AG08396 (cell line): ENCODE measurements at places on chromosomes 12 and 14.

DNA sequence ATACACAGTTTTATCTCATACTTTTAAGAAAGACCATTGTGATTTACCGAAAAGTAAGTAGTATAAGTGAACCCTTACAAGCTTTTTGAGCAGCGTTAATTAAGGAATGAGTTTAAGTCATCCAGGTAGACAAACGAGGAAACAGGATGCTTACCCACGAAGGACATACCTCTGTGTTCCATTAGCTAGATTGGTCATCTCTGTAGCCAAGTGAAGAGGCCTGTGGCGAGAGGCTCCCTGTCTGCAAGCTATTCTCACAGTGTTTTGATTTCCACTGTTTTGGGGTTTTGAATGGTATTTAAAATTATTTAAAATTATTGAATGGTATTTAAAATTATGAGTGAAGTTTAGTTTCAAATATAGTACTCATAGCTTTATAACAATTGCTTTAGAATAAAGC, 342.1 kb upstream of the RGS6 start:
- DNase-seq, result no peak

DNA sequence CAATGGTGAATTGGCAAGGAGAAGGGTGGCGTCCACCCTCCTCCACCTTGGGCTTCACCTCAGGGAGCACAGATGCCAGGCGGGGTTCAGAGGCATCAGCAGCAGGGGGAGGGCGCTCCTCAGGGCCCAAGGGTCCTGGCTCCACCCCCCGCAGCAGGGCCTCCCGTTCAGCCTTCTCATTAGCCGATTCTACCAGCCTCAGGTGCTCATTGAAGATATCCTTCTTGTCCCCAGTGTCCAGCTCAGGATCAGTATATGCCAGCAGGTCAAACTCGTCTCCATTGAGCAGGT, 19.3 kb upstream of the PRKAG1 start:
- no peak for DNase-seq

DNA sequence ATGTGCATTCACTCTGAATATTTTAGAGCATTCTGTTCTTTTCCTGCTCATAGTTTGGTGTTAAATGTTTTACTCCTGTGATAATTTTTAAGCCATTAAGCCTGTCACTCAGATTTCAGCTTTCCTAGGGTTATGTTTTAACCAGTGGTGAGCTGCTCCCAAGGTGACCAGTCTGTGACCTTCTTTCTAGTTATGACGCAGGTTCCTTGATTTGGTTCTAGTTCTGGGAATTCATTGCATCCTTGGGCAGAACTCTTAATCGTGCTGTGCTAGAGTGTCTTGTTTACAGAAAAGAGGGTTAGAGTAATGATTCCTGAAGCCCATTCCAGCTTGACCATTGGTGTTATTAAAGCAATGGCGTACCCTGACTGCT, 2.2 kb downstream of the GABARAPL1 start:
- no peak for DNase-seq

DNA sequence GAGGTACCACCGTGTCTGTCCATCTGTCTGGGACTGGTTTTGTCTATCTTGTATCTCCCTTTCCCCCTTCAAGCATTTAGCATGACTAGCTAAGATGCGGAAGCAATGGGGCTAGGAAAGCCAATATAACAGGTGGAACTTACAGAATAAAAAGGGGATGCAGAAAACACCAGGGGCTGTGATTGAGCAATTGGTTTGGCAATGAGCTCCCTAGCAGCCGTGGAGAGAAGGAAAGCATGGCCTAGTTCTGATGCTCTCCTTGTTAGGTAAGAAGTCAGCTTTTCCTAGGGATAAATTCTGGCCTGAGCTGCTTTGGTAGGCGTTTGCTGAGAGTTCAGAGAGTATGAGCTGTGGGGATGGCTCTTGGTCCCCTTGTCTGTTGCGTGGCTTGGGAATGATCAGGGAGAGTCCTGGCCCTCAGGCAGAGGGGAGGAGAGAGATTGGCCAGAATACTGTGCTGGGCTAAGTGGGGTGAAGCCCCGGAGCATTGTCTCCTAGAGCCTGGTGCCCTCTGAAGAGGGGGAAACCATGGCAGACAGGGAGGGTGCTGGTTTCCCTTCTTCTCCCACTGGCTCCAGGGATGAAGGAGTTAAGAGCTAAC, 7.1 kb downstream of the SETD1B start:
- no peak for DNase-seq

GRCh38 chr12:104468371-104468770, 11.6 kb downstream of the CHST11 start:
- DNase-seq, result no peak

DNA sequence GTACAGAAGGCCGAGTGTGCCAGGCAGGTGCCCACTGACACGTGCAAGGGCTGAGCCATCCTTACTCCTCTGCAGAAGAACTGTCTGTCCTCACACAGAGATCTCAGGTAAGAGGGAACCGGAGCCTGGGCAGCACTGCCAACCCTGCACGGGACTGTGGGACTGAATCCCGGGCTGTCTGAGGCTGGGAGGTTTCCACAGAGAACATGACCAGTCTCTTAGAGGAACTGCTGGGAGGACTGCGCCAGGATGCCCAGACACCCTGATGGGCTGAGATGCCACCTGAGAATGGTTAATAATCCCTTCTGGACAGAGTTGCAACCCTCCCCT, 302.9 kb upstream of the SFSWAP start:
- DNase-seq, result no peak

DNA sequence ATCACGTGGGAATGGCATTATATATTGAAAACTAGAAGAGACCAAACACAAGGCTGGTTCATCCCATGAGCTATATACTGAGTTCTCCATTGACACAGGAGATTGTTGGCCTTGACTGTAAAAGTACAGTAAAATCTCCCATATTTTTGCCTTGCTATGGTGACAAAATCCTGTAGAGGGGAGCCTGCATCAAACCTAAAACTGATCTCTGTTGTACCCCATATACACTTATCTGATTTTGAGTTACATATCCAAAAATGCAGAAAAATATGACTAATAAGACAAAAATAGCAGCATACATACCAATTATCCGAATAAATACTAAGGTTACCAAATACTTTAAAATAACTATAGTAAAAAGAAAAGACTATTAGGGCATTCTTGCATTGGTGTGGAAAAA, 60.4 kb downstream of the TMTC3 start:
- no peak for DNase-seq

DNA sequence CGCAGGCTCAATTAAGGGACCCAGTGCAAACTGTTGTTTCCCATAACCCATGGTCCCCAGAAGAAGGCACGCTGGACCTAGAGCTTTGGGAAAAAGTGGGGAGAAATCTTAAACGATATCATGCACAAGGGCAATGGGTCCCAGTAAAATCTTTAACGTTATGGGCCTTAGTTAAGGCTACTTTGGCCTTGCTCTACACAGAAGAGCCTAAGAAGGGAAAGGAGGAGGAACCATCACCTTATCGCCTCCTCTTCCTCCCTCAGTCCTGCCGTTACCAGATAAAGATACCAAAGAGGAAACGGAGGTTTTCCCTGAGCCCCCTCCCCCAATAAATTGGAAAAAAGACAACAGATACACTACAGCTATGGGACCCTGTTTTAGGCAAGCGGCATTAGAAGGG, 116.9 kb downstream of the PPHLN1 start:
- no peak for DNase-seq

DNA sequence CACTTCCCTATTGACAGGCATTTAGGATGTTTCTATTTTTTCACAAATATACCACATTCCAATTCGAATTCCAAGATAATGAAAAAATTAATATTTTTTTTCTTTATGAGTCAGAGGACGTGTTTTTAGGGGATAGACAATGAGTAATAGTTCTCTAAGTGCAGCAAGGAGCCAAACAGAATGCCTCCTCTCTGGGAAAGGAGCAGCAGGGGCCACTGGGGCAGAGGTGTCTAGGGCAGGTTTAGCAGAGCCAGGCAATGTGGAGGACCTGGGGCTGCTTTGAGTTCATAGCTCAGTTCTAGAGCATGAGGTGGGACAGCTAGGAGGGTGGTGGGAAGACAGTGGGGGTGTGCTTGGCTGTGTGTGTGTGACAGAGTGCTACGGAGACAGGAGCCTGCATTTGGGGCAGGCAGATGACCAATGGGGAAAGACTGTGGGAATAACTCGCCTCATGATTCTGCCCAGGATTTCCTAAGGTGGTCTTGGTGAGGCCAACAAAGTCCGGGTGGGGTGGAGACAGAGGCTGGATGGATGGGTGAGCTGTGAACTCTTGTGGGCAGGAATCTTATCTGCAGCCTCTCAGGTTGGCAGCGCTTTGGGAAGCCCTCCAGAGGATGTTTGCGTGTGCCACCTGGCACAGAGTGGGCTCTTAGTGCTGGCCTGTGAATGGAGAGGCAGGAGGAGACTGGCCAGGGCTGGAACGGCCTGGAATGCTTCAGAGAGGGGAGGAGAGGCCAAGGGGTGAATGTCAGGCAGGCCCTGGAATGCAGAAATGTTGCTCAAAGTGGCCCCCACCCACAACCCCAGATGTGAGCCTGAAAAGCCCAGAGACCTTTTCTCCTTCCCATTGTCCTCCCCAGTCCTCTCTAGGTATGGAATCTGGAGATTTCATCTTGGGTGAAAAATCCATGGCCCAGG, 2.4 kb upstream of the KRT7 start:
- DNase-seq, result peak; percentile 82

DNA sequence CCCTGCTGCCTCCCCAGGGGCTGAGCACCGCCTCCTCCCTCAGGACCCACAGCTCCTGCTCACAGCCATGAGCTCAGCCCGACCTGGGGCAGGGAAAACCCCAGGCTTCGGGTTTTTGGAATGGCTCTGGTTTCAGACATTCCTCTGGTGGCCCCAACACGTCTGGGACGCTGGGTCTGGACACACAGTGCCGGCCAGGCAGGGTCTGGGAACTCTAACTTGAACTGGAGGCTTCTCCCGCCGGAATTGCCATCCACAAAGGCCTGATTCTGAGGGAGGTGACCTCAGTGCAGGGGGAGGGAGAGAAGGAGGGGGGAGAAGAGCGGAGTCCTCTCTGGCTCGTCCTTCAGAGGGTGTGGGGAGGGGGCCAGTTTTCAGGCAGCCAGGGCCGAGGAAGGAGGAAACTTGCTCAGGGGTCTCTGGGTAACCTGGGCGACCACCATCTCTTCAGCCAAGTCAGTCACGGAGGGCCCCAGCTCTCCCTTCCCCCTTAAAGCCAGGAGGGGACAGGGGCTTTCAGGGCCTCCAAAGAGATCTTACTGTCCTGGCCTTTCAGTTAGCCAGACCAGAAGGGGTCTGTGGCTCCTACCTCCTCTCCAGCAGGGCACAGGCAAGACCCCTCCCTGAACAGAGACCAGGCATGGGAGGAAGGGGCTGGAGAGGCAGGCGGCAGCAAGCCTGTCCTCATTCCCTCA, 19.4 kb downstream of the NCKAP5L start:
- no peak for DNase-seq
